ENCODE measurements at places on chromosomes 2 and 18. TPM values are rescaled to one million over a fixed set of nuclear protein-coding genes. Genes with fewer than 3 reads are reported as not detected.

Gene SALL3
- not detected for total RNA-seq

Gene AGAP1
- total RNA-seq, result 6.1 TPM

Gene NYAP2
- total RNA-seq, result not detected

Gene TRPM8
- total RNA-seq, result not detected

Gene ASAP2
- 21.3 TPM for total RNA-seq

Gene NRBP1
- total RNA-seq, result 83.3 TPM

Gene REG3A
- not detected for total RNA-seq

Gene MOCOS
- 1.2 TPM for total RNA-seq

Gene GRHL1
- total RNA-seq, result 33.9 TPM

Gene SAP130
- 10.7 TPM for total RNA-seq

Gene WDR75
- total RNA-seq, result 36.6 TPM

Gene LAMA3
- 462 TPM for total RNA-seq

Gene AKAIN1
- total RNA-seq, result not detected

Gene COL6A3
- total RNA-seq, result 55.6 TPM

Gene MTIF2
- 31.2 TPM for total RNA-seq

Gene PLA2R1
- 2.1 TPM for total RNA-seq

Gene RAB17
- total RNA-seq, result 0.85 TPM

Gene SKOR2
- total RNA-seq, result not detected

Gene PRKAG3
- not detected for total RNA-seq

Gene VWA3B
- not detected for total RNA-seq

Gene TUBA4B
- total RNA-seq, result not detected

Gene TMEM163
- total RNA-seq, result not detected

Gene TSPYL6
- total RNA-seq, result not detected

Gene CD8A
- total RNA-seq, result not detected

Gene C2orf49
- 17.7 TPM for total RNA-seq

Gene INHBB
- not detected for total RNA-seq

Gene RAPGEF4
- total RNA-seq, result 1.4 TPM

Gene EGR4
- not detected for total RNA-seq

Gene GAREM2
- 0.05 TPM for total RNA-seq

Gene ABCB11
- total RNA-seq, result 0.28 TPM

Gene MRPL44
- total RNA-seq, result 39.1 TPM

Gene RTP5
- not detected for total RNA-seq

Gene RNU2-63P
- not detected for total RNA-seq

Gene GAL3ST2
- not detected for total RNA-seq

Gene DSC3
- total RNA-seq, result 148 TPM

Gene CCBE1
- 0.85 TPM for total RNA-seq

Gene AGXT
- total RNA-seq, result not detected

Gene RNF125
- total RNA-seq, result 1.3 TPM

Gene RAX
- not detected for total RNA-seq

Gene POMC
- total RNA-seq, result 0.88 TPM

Gene UGT1A5
- 3.2 TPM for total RNA-seq

Gene FOXD4L1
- not detected for total RNA-seq

Gene PJVK
- 0.78 TPM for total RNA-seq

Gene NAB1
- 48.6 TPM for total RNA-seq

Gene DPP4
- 0.35 TPM for total RNA-seq

Gene IL36B
- total RNA-seq, result not detected

Gene GKN2
- not detected for total RNA-seq

Gene SDC1
- total RNA-seq, result 909 TPM

Gene DAW1
- 0.35 TPM for total RNA-seq
